ENCODE measurements at places on chromosomes 3 and 15. TPM values are rescaled to one million over a fixed set of nuclear protein-coding genes. Genes with fewer than 3 reads are reported as not detected.

- no peak overlapping the region for H3K27ac ChIP-seq
- H3K4me3 ChIP-seq = no peak overlapping the region
- H3K4me1 ChIP-seq = no peaks in the 10 kb centered on the region
- no peaks in the 10 kb centered on the region for H3K36me3 ChIP-seq
- H3K27me3 ChIP-seq = no peaks in the 10 kb centered on the region
- no peak for DNase-seq
Measured at GRCh38 chr3:132916096-132916495, 122.1 kb upstream of the TMEM108 start.

DNA sequence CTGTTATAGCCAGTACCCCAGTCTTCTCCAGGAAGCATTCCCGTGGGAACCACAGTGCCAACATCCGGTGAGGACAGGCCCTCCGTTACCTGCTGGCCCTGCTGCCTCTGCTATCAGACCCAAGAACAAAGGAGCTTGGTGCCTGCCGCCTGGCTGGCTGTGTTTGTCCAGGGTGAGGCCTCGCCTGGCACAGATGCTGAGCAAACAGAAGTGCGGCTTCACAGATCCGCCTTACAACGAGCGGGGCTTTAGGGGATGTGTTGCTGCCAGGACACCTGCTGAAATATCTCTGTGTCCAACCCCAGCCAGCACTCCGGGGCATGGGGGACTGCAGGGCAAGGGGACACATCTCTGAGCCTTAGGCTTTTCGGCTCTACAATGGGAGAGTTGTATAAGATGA lies 2.2 kb upstream of the EPHB3 start:
- H3K36me3 ChIP-seq = no peaks in the 10 kb centered on the region
- no peak for DNase-seq
- H3K4me1 ChIP-seq = peaks cover 16% of the 10 kb centered on the region
- H3K27ac ChIP-seq = no peak overlapping the region
- peaks cover 69% of the 10 kb centered on the region for H3K27me3 ChIP-seq

TLE3 gene
- polyA plus RNA-seq = 32.7 TPM

DNA sequence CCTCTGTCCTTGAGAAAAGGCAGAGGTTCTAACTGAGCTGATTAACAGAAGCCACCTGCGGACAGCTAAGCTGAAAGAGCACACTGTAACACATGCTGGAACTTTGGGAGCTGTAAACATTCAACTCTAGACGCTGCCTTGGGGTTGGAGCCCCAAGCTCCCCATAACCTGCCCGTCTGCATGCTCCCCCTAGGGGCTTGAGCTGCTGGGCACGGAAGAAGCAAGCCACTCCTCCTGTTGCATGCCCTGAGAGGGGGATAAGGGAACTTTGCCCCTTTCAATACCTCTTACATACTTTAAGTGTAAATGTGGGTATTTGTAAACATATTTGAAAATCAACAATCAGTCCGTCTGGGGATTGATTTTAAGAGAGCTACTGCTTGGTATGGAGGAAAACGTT lies 188.4 kb downstream of the ADAMTSL3 start:
- DNase-seq = no peak
- no peaks in the 10 kb centered on the region for H3K36me3 ChIP-seq
- H3K27ac ChIP-seq = no peak overlapping the region
- H3K4me3 ChIP-seq = no peak overlapping the region
- no peaks in the 10 kb centered on the region for H3K27me3 ChIP-seq

- DNase-seq = no peak
- no peak overlapping the region for H3K4me3 ChIP-seq
- H3K27me3 ChIP-seq = no peaks in the 10 kb centered on the region
- H3K27ac ChIP-seq = no peak overlapping the region
- no peaks in the 10 kb centered on the region for H3K4me1 ChIP-seq
Measured at GRCh38 chr3:171840811-171841619, 2.1 kb upstream of the TMEM212 start.

DNA sequence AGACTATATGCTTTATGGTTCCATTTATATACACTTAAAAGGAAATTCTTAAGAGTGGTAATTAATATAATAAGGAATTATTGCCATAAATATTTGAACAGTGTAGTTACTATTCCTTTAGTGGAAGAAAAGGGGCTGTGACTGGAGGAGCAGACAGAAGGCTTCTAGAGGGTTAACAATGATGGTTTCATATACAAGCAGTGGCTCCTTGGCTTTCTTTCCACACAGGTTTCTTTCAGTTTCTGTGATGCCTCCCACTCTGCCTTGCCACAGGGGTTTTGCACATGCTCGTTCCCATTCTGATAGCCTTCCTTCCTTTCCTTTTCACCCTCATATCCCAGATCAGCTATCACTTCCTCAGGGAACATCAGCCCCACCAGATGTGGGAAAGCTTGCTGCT lies 108.8 kb upstream of the LYSMD4 start:
- no peak overlapping the region for H3K4me3 ChIP-seq
- peaks cover 2% of the 10 kb centered on the region for H3K4me1 ChIP-seq
- DNase-seq = no peak
- no peaks in the 10 kb centered on the region for H3K27me3 ChIP-seq
- H3K36me3 ChIP-seq = no peaks in the 10 kb centered on the region

KBTBD12 gene
- 0.07 TPM for polyA plus RNA-seq

DNA sequence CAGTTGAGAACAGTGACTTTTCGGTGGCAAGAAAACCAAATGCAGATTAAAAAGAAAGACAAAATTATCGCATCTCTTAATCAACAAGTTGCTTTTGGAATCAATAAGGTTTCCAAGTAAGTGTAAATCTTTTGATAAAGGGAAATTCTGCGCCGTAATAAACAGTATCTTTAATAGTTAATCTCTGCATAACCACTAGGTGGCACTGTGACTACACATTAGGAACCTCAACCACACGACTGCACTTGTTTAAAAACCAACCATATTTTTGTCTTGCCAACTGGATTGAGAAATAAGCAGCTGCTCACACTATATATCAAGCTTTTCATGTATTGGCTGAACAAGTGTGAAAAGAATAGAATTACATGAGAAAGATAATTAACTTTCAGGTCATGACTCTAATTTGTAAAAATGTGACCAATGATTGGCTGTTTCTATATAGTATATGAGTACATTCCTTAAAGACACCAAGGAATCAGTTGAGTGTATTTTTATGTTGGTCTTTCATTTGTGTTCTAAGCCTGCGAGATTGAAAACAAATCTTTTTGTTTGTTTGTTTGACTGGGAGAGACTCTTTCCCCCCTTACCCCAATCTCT lies 72.7 kb downstream of the DZIP3 start:
- H3K4me1 ChIP-seq = peaks cover 3% of the 10 kb centered on the region
- H3K4me3 ChIP-seq = no peak overlapping the region
- DNase-seq = peak; percentile 30
- H3K36me3 ChIP-seq = no peaks in the 10 kb centered on the region

- H3K27me3 ChIP-seq = no peaks in the 10 kb centered on the region
- no peak overlapping the region for H3K4me3 ChIP-seq
- no peaks in the 10 kb centered on the region for H3K36me3 ChIP-seq
- peaks cover 12% of the 10 kb centered on the region for H3K4me1 ChIP-seq
Measured at GRCh38 chr15:57510647-57511046, 81.1 kb upstream of the MYZAP start.

DNA sequence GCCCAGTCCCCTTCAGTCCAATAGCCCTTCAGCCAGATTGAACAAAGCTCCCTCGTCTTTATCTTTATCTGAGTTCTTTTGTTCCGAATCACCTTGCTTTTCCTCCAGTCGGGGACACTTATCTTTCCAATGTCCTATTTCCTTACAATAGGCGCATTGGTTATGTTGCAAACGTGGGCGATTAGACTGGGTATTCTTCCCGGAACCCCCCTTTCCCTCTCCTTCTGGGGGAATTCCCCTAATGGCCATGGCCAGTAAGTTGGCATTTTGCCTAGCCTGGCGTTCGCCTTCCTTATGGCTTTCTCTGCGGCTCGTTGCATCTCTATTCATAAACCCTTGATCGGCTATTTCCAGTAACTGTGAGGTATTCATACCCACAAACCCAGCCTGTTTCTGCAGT lies 82.2 kb upstream of the VEPH1 start:
- no peak for DNase-seq
- no peaks in the 10 kb centered on the region for H3K4me1 ChIP-seq
- H3K27ac ChIP-seq = no peak overlapping the region
- H3K36me3 ChIP-seq = no peaks in the 10 kb centered on the region
- no peak overlapping the region for H3K4me3 ChIP-seq

PGBD4 gene
- 2.3 TPM for polyA plus RNA-seq

GRCh38 chr3:108301695-108302404 lies 5.5 kb downstream of the HHLA2 start:
- H3K4me1 ChIP-seq = no peaks in the 10 kb centered on the region
- no peak for DNase-seq
- H3K36me3 ChIP-seq = no peaks in the 10 kb centered on the region
- H3K27me3 ChIP-seq = no peaks in the 10 kb centered on the region
- H3K4me3 ChIP-seq = no peak overlapping the region

DNA sequence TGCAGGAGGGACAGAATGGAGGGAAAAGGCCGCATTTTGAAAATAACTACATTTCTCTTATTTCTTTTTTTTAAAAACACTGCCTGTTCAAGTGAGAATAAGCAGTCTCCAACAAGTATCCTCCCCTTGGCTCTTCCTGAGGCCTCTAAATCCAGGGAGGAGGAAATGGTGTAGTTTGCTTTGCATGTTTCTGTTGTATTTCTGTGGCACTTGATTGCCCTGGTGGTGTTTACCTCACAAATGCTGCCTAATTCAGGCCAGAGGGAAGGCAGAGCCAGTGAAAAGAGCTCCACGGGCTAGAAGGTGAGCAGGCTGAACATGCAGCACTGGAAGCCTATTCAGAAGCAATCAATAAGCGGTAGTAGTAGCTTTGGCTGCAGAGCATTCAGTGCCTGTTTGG lies 149.3 kb upstream of the ATP11B start:
- no peak for DNase-seq
- no peaks in the 10 kb centered on the region for H3K27me3 ChIP-seq
- no peak overlapping the region for H3K27ac ChIP-seq
- H3K36me3 ChIP-seq = no peaks in the 10 kb centered on the region
- H3K4me3 ChIP-seq = no peak overlapping the region
- no peaks in the 10 kb centered on the region for H3K4me1 ChIP-seq

CELSR3 gene
- polyA plus RNA-seq = 1.4 TPM

DNA sequence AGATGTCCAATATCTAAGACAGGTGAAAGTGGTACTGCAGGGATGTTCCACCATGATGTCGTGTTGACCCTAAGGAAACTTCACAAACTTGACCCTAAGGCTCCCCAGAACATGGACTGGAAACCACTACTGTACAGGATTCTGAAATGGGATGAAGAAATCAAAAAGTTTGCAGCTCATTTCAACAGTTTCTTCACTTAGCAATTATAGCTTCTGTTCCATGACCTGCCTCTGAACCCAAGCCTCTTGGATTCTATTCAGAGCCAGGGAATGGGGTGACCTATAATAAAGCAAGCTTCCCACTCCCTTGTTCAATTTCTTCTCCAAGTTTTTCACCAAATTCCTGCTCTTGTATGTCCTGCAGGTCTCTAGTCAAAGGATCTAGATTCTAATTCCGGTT lies 40.7 kb downstream of the DUT start:
- H3K4me1 ChIP-seq = no peaks in the 10 kb centered on the region
- no peak overlapping the region for H3K4me3 ChIP-seq
- H3K27ac ChIP-seq = no peak overlapping the region

DNA sequence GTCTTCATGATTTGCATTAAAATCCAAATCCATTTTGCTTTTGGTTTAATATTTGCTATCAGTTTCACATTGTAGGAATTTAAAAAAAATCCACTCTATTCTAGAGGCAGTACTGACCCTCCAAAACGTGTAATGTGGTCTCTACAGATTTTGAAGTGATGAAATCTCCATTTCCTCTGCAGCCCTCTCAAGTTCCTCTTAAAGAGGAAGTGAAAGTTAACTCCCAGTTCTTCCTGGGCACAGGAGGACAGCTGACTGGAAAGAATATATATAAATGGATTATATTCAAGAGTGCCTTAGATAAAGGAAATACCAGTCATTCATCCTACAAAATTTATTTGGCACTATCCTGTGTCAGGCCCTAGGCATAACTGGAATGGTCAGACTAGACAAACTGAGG lies 83.5 kb upstream of the PLCL2 start:
- DNase-seq = no peak
- no peak overlapping the region for H3K27ac ChIP-seq
- H3K36me3 ChIP-seq = no peaks in the 10 kb centered on the region
- no peaks in the 10 kb centered on the region for H3K27me3 ChIP-seq

TGM4 gene
- polyA plus RNA-seq = 0.62 TPM
